ENCODE measurements at places on chromosomes 13 and 19.

DNA sequence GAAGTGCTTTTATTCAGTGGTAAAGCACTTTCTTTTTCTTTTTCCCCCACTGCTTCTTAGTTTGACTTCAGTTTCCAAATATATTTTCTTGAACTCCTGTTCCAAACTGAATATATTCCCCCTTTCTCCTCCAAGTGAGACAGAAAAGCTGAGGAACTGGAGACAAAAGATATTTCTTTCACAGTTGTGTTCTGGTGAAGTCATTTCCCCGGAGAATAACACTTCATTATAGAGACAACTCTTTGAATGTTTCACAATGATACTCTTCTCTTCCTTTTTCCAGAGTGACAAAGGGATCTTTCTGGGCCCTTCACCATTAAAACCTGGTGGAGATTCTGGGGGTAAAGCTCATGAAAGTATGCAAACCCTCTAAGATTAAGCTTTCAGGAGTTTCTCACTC lies 860.8 kb upstream of the SLITRK5 start:
- no peak for DNase-seq

- peak; percentile 22 for DNase-seq
Observed at GRCh38 chr13:110443622-110444225, 117.8 kb downstream of the RAB20 start.

GRCh38 chr13:94328381-94329041 lies 151.0 kb downstream of the DCT start:
- DNase-seq, result no peak

DNA sequence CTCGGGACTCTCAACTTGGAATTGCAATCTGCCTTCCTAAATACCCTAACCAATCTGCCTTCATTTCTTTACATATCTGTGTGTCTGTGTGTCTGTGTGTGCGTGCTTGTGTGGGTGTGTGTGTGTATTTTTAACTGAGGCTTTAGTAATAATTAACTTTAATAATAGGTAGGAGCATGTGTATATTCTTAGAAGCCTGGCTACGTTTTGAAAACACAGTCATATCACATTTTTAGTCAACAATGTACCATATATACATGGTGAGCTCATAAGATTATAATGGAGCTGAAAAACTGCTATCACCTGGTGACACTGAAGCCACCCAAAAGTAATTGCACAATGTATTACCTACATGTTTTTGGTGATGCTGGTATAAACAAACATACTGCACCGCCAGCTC lies 65.4 kb upstream of the ATXN8OS start:
- DNase-seq, result no peak

All from fibroblast of mammary gland (primary cell).